Left kidney (tissue), 8 donors: ENCODE measurements at places on chromosomes 16 and 17. TPM values are rescaled to one million over a fixed set of nuclear protein-coding genes. Genes with fewer than 3 reads are reported as not detected.

ZNF768 gene
- 44.5 TPM for polyA plus RNA-seq

SLC52A1 gene
- polyA plus RNA-seq = 0.47 TPM

KRT12 gene
- 0.37 TPM for polyA plus RNA-seq

AMFR gene
- 143 TPM for polyA plus RNA-seq

SPECC1 gene
- polyA plus RNA-seq = 18.4 TPM

LPO gene
- polyA plus RNA-seq = 0.17 TPM

KIF2B gene
- polyA plus RNA-seq = not detected

ASIC2 gene
- polyA plus RNA-seq = 2.5 TPM

ELMO3 gene
- 4.7 TPM for polyA plus RNA-seq
